ENCODE measurements at places on chromosomes 7 and 10.

DNA sequence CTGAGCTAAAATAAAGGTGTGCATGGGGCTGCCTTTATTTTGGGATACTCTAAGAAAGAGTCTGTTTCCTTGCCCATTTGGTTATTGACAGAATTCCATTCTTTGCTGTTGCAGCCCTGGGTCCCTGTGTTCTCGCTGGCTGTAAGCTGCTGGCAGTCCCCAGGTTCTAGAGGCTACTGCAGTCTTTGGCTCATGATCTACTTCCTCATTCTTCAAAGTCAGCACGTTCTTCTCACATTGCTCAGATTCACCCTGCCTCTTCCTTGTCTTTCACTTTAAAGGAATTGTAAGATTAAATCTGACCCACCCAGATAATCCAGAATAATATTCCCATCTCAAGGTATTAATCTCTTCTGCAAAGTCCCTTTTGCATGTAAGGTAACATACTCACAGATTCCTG is 620.3 kb downstream of the CCSER2 start:
- no peak overlapping the region for H3K4me3 ChIP-seq
- H3K27me3 ChIP-seq, result no peaks in the 10 kb centered on the region
- no peaks in the 10 kb centered on the region for H3K36me3 ChIP-seq
- no peak overlapping the region for H3K27ac ChIP-seq

GRCh38 chr10:103736763-103737162 is 118.6 kb downstream of the SH3PXD2A start:
- H3K4me3 ChIP-seq, result no peak overlapping the region
- peak overlapping the region; percentile 74 for H3K27ac ChIP-seq
- H3K36me3 ChIP-seq, result no peaks in the 10 kb centered on the region
- no peak for DNase-seq
- no peaks in the 10 kb centered on the region for H3K27me3 ChIP-seq

DNA sequence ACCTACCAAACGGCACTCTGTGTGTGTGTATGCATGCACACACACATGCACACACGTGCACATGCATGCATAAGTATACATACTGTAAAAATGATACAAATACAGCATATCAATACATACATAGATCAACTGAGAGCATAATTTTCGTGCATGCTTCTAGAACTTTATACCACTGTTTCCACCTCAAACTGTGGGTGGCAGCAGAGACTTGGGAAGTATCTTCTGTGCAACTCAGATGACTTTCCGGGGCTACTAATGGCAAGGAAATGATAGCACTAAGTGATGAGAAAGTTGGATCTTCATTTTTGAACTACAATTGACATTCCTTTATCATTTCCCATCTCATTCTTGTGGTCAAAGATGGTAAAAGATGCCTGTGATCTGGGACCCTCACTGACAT is 570.7 kb downstream of the REEP3 start:
- no peak overlapping the region for H3K27ac ChIP-seq
- H3K36me3 ChIP-seq, result no peaks in the 10 kb centered on the region
- no peak for DNase-seq
- no peak overlapping the region for H3K4me3 ChIP-seq
- no peaks in the 10 kb centered on the region for H3K27me3 ChIP-seq

- no peak overlapping the region for H3K4me3 ChIP-seq
- no peaks in the 10 kb centered on the region for H3K4me1 ChIP-seq
- no peak for DNase-seq
- H3K27me3 ChIP-seq, result no peaks in the 10 kb centered on the region
- H3K27ac ChIP-seq, result no peak overlapping the region
These were observed 169.8 kb downstream of the NOC3L start for GRCh38 chr10:94192974-94193373.

DNA sequence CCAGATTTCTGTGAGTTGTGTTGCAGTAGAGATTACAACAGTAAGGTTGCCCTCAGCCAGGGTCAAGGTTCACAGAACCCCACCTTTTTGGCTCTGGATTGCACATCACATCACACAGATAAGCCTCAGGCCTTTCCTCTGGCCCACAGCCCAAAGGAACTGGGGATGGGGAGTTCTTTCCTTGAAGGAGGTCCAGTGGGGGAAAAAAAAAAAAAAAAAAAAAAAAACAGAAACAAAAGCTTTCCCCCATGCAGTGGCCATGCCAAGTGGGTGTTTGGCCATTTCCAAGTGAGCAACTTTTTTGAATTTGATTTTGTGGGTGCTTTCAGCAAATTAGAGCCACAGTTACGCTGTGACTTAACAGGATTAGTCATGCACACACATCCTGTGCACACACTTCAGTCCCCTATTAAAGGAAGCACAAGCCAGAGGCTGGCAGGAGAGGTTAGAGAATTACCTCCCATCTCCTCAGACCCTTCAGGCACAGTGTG is 79.3 kb upstream of the NANOS1 start:
- no peak for DNase-seq
- no peaks in the 10 kb centered on the region for H3K27me3 ChIP-seq
- H3K27ac ChIP-seq, result no peak overlapping the region
- H3K4me3 ChIP-seq, result no peak overlapping the region
- H3K4me1 ChIP-seq, result no peaks in the 10 kb centered on the region

DNA sequence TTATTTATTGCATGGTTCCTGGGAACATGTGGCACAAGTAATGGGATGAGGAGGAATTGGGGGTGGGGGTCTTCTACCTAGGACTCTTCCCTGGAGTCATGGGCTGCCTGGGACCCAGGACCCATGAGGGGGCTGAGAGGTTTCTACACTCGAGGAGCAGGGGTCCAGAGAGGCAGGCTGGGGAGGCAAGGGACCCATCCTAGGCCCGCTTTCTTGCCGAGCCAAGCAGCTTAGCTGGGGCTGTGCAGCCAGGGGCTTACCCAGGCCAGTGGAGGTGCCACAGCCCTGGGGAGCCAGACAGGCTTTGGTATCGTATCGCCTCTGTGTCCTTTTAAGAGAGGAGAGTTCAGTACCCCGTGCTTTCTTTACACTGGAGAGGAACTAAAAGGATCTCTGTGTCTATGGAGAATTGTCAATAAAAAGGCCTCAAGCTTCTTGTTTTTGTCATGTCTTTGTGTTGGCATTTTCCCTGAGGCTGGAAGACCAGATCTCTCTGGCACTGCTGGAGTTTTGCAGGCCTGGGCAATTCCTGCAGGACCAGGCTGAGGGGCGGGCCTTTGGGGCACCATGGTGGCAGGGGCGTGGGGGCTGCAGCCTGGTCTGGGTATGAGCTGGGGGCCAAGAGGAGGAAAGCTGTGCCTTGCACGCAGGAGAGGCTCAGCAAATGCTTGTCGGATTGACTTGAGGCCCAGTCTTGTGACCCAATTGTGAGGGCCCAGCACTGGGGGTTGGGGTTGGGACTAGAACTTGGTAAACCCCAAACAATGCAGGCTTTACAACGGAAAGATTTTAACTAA is 11.1 kb downstream of the SFRP5 start:
- no peaks in the 10 kb centered on the region for H3K36me3 ChIP-seq
- H3K27me3 ChIP-seq, result no peaks in the 10 kb centered on the region
- no peak overlapping the region for H3K4me3 ChIP-seq
- no peak overlapping the region for H3K27ac ChIP-seq

- H3K27ac ChIP-seq, result no peak overlapping the region
- H3K4me1 ChIP-seq, result no peaks in the 10 kb centered on the region
- H3K36me3 ChIP-seq, result no peaks in the 10 kb centered on the region
- no peaks in the 10 kb centered on the region for H3K27me3 ChIP-seq
- DNase-seq, result no peak
- H3K4me3 ChIP-seq, result no peak overlapping the region
These were observed 6.8 kb upstream of the NCOA4 start for GRCh38 chr10:46037107-46037825.

DNA sequence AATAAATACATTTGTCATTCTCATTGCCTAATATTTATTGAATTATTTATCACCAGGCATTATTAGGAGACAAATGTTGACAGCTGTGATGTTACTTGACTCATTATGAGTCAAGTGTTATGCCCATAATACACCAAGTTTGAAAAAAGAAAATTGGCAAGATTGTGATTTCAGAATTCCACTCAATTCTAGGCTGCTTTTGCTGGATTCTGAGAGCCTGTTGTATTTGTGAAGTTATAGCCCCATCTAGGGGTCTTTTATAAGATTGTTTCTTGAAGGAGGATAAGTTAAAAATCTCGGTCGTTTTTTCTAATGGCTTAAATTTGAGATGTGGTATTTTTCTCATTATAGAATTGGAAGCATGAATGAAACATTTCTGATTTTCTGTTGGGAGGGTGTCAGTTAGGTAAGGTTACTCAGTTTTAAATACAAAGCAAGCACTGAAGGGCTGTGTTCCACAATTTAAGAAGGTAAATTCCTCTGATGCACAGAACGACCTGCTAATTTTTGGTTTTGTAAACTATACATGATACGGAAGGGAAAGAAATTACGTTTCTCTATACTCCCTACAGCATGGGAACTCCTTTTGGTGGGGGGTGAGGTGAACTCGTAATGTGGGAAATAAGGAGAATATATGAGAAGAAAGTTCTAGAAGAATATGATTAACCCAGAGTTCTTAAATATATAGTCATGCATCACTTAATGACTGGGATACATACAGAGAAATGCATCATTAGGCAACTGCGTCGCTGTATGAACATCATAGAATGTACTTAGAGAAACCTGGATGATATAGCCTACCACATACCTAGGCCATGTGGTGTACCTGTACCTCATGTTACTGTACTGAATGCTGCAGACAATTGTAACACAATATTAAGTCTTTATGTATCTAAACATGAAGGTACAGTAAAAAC is 2.6 kb downstream of the STK31 start:
- no peak for DNase-seq
- no peaks in the 10 kb centered on the region for H3K36me3 ChIP-seq
- no peak overlapping the region for H3K27ac ChIP-seq
- no peak overlapping the region for H3K4me3 ChIP-seq
- no peaks in the 10 kb centered on the region for H3K4me1 ChIP-seq
- no peaks in the 10 kb centered on the region for H3K27me3 ChIP-seq

DNA sequence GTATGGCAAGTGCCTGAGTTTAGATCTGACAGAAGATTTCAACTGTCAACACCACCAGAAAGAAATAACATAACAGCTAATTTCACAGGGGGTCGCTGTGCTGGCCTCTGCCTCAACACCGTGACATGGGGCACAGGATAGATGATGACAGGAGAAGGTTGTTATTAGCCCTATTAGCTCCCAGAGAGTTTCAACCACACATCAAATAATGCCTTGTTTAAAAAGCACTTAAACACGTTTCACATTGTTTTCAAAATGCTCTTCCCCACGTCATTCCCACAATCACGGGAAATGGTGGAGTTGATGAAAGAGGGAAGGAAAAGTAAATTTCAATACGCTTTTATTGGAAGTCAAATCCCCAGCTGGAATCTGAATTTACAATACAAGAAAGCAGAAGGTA is 184.7 kb downstream of the MAGI2 start:
- no peaks in the 10 kb centered on the region for H3K36me3 ChIP-seq
- no peaks in the 10 kb centered on the region for H3K27me3 ChIP-seq
- no peak overlapping the region for H3K27ac ChIP-seq

DNA sequence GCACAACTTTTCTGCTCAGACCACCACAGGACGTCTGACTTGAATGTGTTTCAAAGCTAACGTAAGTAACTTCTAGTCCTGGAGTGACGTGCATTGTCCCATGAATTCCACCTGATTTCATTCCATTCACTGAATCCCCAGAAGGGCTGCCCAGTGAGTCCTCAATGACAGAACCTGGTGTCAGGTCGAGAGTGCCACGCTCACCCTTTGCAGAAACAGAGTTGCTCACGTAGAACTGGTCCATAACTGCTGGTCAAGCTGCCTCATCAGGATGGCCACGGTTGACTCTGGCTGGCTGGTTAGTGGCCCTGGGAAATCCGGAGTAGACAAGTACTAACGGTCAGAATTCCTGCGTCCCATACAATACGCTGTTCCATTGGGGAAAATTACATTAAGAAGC is 50.6 kb upstream of the UBE3C start:
- peaks cover 16% of the 10 kb centered on the region for H3K27me3 ChIP-seq
- no peak for DNase-seq
- H3K36me3 ChIP-seq, result no peaks in the 10 kb centered on the region
- no peak overlapping the region for H3K27ac ChIP-seq
- H3K4me3 ChIP-seq, result no peak overlapping the region
- no peaks in the 10 kb centered on the region for H3K4me1 ChIP-seq

DNA sequence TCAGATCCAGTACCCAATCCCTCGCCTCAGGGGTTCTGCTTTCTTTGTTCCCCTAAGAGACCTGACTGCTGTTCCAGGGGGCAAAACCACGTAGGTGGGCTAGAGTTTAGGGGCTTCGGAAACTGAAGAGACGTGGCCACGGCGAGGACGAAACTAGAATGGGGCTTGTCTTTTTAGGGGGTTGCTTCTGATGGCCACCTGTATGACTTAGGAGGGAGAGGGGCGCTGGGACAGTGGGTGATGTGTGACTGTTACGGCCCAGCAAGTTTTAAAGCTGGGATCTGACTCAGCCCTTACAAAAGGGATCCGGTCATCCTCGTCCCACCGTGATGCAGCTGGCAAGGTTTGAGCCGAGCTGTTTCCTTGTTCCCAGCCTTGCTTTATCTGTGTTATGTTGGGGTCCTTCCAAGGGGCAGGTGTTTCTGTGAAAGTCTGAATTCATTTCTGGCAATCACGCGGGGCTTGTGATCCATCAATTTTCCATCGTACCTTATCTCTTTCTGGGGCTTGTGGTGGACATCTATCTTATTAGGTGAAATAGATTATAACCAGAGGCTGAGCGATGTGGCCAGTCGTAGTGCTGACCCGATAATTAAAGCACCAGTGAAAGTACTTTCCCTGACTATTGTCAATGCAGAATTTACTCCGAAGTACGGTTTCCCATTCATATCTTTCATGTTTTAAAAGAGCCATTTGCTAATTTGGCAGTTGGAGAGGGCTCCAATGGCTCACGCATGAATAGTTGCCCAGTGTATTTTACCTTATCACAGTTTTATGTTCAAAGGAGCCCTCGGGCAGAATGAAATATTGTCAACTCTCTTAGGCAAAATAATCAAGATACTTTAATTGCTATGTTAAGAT is 830 bp downstream of the MET start:
- no peaks in the 10 kb centered on the region for H3K36me3 ChIP-seq
- H3K27ac ChIP-seq, result peak overlapping the region; percentile 93
- H3K4me1 ChIP-seq, result no peaks in the 10 kb centered on the region
- DNase-seq, result no peak
- H3K27me3 ChIP-seq, result no peaks in the 10 kb centered on the region
- H3K4me3 ChIP-seq, result peak overlapping the region; percentile 83
